ENCODE measurements at places on chromosomes 16 and 17.

DNA sequence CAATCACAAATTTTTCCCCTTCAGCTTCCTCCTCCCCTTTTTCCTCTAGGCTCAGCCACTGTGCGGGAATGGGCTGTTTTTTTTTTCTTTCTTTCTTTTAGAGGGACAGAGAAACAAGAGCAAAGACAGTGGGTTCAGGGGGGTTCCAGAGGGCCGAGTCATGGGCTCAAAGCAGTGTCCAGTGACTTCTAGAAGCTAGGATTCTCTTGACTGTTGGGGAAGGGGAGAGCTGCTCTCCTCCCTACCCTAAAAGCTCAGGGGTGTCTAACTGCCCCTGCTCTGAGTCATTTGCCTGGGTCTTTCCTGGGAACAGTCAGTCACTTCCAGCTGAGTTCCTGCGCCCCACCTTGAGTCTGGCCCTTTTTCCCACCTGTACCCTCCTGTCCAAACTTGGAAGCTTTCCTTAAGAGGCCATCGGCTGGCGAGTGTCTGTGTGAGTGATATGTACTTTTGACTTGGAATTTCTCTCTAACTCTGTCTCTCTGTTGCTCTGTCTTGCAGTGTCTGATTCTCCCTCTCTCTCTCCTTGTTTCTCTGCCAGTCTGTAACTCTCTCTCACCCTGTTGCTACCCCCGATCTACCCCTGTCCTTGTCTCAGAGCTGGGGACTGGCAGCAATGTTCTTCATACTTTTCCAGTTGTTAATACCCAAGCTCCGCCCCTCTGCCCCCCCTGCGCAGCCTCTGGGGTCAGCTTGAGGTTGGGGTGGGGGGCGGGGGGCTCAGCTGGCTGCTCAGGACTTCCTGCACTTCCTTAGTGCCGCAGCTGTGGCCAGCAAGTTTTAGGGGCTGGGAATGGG is 2.4 kb downstream of the THRA start:
- DNase-seq, result no peak

GRCh38 chr17:5943982-5944381 is 126.2 kb upstream of the WSCD1 start:
- DNase-seq, result no peak

DNA sequence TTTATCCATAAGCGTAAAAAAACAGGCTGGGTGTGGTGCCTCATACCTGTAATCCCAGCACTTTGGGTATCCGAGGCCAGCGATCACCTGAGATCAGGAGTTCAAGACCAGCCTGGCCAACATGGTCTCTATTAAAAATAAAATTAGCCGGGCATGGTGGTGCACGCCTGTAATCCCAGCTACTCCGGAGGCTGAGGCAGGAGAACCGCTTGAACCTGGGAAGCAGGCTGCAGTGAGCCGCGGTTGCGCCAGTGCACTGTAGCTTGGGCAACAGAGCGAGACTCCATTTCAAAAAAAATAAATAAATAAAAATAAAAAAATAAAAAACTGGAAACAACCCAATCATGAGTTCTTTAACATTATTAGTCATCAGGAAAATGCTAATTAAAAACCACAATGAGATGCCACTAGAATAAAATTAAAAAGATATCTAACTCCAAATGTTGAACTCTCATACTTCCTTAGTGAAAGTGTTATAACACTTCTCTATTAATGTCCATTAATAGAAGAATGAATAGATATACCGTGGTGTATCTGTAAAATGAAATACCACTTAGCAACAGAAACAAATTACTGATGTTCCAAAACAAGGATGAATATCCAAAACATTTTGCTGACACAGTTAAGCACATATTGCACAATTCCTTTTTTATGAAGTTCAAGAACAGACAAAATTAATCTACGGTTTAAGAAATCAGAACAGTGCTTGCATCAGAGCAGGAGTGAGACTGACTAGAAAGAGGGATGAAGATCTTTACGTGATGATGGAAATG is 13.1 kb downstream of the MPHOSPH6 start:
- no peak for DNase-seq

- DNase-seq, result no peak
These were observed 36.6 kb downstream of the UBE2G1 start for GRCh38 chr17:4329838-4330237.

DNA sequence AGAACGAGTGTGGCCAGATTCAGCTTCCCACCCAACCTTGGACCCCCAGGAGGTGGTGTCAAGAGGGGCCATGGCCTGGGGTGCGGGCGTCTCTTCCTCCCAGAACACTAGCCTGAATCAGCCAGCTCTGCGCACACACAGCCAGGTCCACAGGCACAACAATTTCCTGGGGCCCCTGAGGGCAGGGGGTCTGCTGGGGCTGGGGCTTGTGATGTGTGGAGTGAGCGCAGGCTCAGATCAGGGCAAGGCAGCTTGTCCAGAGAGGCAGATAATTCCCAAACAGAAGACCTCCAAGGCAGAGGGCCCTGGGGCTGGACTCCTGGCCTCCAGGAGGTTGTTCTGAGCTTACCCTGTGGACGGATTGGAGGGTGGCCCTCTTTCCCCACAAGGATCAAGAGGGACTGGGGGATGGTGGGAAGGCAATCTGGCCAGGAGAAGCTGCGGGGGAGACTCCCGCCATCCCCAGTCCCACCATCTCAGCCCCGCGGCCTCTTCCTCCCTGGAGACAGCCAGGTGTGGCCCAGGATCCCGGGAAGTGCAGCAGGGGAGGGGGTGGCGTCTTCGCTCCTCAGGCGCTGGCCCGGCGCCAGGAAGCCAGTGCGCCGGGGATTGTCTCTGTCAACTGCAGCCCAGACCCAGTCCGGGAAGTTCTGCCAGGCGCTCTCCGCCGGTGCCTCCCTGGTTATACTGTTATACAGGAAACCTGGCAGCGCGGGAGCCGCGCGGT is 52.0 kb upstream of the AMZ2 start:
- no peak for DNase-seq

- no peak for DNase-seq
These were observed 10.3 kb downstream of the ITGAX start for GRCh38 chr16:31365131-31365865.

DNA sequence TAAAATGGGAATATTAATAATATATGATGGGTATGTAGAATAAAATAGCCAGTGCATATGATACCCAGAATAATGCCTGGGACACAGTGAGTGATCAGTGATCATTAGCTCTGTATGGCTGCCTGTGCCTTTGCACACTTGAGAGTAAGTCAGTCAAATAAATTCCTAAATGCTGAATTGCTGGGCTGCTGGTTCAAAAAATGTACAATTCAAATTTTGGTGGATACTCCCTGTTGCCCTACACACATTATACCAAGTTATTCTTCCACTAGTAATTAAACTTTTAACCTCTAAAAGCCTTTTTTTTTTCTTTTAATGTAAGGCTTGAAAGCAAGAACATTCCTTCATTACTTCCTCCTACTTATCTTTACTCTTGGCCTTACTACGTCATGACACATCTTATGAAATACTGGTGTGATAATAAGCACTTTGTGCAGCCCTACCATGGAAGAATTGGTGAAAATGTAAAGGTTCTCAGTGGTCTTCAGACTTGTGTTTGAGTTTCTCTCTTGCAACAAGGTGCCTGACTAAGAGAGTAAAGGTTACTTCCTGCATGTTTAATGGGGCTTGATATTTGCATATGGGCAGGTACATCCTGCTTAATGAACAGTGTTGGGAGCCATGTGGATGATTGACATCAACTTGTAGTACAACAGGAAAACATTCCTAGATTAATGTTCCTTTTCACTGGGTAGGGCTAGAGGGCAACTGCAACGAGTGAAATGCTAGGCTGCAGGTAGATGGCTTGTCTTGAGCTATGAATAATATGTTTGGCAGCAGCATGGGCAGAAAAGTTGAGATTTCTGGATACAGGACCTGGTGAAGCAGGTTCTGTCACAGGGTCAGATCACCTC is 84.3 kb downstream of the PRKCA start:
- no peak for DNase-seq

- DNase-seq, result no peak
These were observed 32.8 kb downstream of the LDHD start for GRCh38 chr16:75083813-75084212.

DNA sequence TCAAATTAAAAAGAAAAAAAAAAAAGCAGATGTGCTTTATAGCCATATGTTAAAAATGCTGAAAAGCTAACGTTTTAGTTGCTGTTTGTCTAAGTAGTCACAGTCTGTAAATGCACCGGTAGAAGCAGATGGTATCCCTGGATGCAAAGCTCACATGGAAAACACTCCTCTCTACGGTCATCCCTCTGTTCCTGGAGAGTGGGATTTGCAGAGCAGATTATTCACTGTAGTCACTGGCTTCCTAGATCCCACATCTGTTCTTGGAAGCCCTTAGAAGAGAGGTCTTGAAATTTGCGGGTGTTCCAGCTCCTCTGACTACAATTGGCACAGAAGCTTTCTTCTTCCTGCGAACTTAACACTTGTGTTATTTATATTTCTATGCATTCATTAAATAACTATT is 186.6 kb downstream of the PMP22 start:
- no peak for DNase-seq

GRCh38 chr16:57884655-57885133 is 82.4 kb upstream of the KIFC3 start:
- DNase-seq, result no peak

- DNase-seq, result no peak
These were observed 46.1 kb downstream of the DCUN1D3 start for GRCh38 chr16:20853981-20854620.

- DNase-seq, result no peak
These were observed 15.6 kb upstream of the CLEC10A start for GRCh38 chr17:7095625-7096024.

DNA sequence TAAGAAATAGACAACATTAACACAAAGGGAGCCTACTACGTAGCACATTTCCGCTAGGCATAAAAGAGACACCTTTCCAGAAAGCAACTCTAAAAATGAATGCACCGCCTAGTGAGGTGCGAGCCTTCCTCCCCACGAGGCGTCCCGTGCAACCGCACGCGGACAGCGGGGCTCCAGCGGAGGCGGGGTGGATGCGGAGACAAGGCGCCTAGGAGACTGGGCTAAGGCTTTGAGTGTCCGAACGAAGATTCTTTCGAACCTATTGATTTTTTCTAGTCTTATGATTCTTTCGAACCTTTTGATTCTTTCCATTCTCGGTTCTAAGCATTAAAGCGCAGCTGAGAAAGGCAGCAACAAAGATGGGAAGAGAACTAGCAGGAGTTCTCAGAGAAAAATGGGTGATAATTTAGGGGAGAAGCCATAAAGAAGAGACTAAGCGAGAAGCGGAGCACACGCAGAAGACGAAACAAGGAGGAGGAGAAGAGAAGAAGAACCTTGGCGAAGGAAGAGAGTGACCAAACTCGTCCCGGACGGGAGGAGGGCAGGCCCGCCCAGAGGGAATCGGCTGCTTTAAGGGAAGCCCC is 394 bp upstream of the CPD start:
- peak; percentile 51 for DNase-seq

DNA sequence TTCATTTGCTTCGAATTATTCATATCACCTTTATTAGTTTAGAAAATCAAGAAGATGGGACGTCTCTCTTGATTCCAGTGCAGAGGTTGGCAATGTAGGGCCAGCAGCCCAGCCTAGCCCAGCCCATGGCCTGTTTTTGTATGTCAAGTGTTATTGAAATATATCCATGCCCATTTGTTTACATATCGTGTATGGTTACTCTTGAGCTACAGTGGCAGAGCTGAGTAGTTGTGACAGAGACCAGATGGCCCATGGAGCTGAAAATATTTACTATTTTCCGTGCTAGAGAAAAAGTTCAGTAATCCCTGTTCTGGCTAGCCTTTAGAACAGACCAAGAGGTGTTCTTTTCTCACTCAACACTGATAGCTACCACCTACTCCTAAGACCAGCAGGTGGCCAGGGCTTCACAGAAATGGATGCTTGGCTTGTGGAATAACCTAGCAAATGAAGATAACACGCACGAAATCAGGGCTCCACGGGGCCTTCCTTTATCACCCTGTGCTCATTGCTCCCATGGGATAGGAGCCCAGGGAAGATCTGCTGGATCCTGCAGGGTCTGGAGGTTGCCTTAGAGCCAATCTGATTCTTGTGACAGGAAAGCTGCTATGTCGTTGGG is 123.2 kb upstream of the ANKFN1 start:
- DNase-seq, result no peak

Data from colonic mucosa (tissue), 4 donors.